ENCODE measurements at places on chromosomes 3 and 15.

DNA sequence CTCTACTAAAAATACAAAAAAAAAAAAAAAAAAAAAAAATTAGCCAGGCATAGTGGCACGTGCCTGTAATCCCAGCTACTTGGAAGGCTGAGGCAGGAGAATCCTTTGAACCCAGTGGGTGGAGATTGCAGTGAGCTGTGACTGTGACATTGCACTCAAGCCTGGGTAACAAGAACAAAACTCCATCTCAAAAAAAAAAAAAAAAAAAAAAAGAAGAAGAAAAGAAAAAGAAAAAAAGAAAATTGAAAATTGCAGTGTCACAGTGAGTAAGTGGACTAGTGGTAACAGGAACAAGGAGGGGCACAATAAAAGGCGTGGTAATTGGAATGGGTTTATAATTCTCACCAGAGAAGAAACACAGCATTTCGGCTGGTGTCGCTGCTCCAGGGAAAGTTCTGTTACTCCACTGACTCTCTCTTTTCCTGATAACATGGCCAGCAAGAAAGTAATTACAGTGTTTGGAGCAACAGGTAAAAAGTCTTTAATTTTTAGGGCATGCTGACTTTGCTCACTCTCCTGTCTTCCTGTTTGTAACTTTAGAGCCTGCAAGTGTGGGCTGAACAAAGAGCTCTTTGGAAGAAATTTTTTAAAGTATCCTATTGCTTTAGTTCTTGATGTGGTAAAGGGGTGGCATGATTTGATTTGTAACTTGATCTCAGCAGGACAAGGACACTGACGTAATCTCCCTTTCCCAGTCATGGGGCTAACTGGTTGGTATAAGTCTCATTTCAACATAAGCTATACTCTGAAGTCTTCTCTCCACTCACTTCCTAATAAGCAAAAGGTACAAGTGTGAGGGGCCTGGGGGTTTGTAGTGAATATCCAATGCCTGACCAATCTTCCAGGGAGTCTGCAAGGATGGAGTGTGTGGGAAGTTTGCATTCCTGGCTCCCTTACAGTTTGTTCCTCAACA, 22.1 kb upstream of the TRA2B start:
- no peak for DNase-seq

- DNase-seq: no peak
Measured at GRCh38 chr3:23608650-23609049, 197.1 kb upstream of the UBE2E1 start.

GRCh38 chr3:180523040-180523439, 78.9 kb upstream of the TTC14 start:
- no peak for DNase-seq

DNA sequence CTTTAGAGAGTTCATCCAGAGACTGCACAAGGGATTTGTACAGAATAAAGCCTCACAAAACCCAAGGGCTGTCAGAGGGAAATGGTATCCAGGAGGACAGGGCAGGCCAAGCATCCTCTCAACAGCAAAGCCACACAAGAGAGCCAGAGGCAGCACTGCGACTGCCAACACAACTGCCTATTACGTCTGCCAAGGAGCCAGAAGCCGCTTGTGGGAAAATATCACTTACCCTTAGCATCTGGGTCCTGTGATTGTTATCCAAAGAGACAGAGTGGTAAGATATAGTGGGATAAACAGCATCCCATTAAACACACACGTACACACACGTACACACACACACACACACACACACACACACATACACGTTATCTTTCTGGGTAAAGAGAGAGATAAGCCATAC, 618.3 kb upstream of the AGTR1 start:
- no peak for DNase-seq

DNA sequence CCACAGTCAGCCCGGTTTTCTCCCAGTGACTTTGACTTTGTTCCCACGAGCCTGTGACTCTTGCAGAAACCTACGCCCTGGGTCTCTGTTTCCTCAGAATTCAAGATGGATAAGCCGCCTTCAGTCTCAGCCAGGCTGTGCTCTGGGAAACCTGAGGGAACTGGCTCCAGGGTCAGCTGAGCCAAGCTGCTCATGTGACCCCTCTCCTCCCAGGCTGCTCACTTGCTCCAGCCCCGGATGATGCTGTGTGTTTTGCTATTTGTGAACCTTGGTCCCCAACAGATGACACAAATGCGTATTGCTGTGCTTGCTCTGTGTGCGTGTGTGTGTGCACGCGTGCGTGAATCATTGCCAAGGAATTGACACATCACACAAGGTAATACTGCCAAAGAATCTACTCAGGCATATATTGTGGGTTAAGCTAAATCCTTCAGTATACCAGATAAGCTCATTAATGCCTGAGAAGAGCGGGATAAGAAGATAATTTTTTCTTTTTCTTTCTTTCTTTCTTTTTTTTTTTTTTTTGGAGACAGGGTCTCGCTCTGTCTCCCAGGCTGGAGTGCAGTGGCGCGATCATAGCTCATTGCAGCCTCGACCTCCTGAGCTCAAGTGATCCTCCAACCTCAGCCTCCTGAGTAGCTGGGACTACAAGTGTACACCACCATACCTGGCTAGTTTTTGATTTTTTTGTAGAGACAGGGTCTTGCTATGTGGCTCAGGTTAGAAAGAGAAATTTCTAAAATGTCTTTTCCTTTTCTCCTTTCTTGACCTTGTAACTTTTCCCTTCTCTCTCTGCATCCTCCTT, 29.2 kb upstream of the UMPS start:
- DNase-seq: no peak

DNA sequence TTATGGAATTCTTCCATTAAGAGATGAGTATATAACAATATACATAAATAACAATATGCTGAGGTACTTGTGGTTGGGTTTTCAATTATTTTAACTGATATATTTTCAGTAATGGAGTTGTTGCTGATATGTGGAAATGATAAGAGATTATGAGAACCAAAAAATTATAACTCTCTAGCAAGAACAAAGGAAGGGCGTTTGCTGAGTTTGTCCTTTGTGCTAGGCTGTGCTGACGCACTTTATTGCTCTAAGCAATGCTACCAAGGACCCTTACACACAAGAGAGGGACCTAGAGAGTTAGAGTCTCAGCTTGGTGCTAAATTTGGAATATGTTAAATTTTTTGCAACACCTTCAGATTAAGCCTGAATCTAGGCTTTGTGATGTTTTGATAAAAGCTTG, 24.1 kb downstream of the CFAP91 start:
- DNase-seq: no peak

DNA sequence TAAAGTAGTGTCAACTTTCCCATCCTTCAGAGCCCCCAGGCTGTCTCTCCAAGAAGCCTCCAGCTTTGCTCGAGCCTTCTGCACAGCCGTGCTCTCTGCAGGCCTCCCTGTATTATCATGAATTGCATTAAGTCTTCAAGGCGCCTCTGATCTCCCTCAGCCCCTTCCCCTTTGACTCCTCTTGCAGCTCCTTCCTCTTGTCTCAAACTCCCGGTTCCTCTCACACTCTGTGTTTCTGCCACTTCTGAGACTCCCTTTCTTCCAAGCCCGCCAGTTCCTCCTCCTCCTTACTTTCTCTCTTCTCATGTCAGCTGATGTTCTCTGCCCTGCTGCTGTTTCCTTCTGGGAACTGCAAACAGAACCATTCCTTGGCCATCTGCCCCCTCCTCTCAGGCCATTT, 418.8 kb downstream of the EPHB1 start:
- no peak for DNase-seq

DNA sequence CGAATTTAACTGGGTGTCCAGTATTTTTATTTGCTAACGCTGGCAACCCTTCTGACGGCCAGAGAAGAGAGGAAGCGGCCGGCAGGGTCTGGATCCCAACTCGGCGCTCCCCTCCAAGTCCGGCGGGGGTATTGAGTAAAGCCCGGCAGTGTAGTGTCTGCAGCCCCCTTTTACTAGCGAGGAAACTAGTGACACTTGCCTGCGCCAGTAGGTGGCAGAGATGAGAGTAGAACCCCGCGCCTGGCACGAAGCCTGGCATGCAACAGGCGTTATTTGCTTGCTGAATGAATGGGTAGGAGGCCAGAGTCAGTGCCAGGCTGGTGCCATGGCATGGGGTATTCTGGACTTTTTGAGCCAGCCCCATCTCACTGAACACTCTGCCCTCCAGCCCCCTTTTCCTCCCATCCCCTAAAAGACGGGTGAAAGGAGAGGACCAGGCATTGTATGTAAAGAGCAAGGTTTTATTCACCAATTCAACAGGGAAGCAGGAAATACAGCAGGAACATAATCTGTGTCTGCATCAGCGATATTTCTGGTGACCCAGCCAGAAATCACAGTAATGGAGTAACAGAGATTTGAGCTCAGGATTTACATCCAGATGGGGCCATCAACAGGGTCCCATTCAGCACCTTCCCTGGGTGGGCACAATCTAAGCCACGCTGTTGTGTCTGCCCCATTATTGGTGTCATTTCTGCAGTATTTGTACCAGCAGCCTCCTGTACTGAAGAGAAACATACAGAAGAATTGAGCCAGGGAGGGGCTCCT, 788 bp upstream of the WDR73 start:
- peak; percentile 82 for DNase-seq

GRCh38 chr3:39457361-39457760, 10.1 kb upstream of the MOBP start:
- DNase-seq: no peak

GRCh38 chr3:44648564-44649229, at the start of gene ZNF35:
Gene ZNF35 (plus strand): TSS chr3:44648732. CDS start chr3:44651068, 2,336 bp downstream.
- peak; percentile 30 for DNase-seq

DNA sequence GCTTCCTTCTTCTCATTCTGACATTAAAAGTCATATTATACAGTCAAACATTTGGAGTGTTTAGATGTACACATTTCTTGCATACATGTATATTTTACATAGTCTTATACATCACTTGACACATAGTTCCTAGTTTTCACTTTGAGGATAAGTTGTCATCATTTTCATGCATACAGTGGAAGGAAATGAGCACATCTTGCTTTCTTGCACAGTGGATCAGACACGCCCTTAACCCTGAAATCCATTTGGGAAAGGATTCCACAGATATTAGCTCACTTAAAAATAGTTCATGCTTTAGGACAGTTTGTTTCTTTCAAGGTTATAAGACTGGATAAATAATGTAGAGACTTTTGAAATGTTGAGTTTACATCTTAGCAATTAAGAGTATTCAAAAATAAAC, 148.6 kb upstream of the MME start:
- no peak for DNase-seq

- no peak for DNase-seq
Measured at GRCh38 chr15:70563561-70564095, 199.7 kb downstream of the UACA start.

DNA sequence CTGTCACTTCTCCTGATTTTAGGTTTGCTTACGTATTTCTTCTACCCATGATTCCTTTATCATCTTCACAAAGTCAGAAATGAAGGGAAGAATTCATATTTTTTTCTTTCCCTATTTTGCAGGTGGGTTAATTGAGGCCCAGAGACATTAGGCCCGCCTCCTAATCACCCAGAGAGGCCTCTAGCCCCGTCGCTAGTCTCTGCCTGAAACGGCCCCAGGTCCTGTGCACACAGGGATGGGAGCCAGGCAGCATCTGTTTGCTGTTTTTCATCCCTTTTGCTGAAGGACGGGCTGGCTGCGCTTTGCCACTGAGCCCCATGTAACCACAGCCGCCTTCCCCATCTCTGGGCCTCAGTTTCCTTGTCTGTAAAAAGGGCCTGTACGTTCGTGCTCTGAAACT, 135.9 kb downstream of the FBLN2 start:
- DNase-seq: no peak

- no peak for DNase-seq
Measured at GRCh38 chr15:69868756-69869155, 229.0 kb downstream of the TLE3 start.

DNA sequence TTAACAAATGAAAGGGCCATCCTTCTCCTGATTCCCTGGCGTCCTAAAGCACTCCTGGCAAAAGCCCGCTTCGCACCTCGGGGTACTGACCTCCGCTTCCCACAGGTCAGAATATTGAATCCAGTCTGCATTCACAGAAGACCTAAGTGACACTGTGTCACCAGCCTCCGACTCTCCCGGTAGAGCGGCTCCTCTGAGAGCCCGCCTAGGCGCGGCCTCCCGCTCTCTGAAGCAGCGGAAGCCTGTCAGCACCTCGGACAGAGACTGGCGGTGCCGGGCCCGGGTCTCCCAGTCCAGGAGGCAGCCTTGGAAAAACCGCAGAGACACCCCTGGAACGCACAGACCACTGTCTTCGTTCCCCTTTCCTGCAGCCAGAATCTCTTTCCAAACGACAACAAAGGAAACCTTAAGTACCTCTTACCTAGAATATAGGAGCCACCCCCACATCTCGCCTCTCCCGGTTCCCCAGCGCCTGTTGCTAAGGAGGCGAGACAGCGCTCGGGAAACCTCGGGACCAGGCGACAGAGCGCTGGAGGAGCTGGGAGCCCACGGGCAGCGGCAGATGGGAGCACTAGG, 1.2 kb downstream of the GABRB3 start:
- DNase-seq: no peak

DNA sequence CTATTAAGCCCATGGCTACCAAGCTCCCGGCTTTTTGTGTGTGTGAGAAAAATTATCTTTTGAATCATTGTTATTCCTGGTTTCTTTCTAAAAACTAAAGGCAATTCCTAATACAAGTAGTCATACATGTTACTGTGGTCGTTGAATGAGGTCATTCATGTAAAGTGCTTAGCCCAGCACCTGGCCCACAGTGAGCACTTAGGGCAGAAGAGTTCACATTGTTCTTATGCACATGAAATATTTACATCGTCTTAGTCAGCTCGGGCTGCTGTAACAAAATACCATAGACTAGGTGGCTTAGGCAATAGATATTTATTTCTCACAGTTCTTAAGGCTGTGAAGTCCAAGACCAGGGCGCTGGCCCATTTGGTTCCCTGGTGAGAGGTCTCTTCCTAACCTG, 216.1 kb downstream of the SHQ1 start:
- DNase-seq: no peak

GRCh38 chr3:197501496-197501878, 54.3 kb downstream of the BDH1 start:
- DNase-seq: no peak

- DNase-seq: no peak
Measured at GRCh38 chr3:144380849-144381248, 409.2 kb downstream of the DIPK2A start.

GRCh38 chr3:186920301-186920700, 10.0 kb upstream of the ST6GAL1 start:
- no peak for DNase-seq

DNA sequence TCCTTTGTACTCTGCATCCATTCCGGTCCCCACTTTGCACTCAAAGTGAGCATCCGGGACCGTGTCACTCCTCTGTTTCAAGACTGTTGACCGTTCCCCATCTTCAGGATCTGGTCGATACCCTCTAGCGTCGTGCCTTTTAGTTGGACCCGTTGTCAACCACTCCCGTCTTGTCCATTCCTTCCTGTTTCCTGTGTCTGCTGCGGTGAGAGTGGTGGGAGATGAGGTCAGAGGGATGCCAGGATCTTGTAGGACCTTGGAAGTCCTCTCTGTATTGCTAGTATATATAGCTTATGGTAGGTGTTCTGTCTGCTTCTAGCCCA, 624 bp downstream of the BRK1 start:
- peak; percentile 11 for DNase-seq

- DNase-seq: no peak
Measured at GRCh38 chr15:73436613-73437012, 6.4 kb upstream of the REC114 start.

GRCh38 chr3:150096700-150097587, 126.2 kb upstream of the PFN2 start:
- no peak for DNase-seq

- DNase-seq: peak; percentile 38
Measured at GRCh38 chr3:152443212-152444023, 174.7 kb downstream of the MBNL1 start.

GRCh38 chr3:56795097-56795828, 6.5 kb downstream of the ARHGEF3 start:
- no peak for DNase-seq
